ENCODE measurements at places on chromosomes 3 and 15. TPM values are rescaled to one million over a fixed set of nuclear protein-coding genes. Genes with fewer than 3 reads are reported as not detected.

DNA sequence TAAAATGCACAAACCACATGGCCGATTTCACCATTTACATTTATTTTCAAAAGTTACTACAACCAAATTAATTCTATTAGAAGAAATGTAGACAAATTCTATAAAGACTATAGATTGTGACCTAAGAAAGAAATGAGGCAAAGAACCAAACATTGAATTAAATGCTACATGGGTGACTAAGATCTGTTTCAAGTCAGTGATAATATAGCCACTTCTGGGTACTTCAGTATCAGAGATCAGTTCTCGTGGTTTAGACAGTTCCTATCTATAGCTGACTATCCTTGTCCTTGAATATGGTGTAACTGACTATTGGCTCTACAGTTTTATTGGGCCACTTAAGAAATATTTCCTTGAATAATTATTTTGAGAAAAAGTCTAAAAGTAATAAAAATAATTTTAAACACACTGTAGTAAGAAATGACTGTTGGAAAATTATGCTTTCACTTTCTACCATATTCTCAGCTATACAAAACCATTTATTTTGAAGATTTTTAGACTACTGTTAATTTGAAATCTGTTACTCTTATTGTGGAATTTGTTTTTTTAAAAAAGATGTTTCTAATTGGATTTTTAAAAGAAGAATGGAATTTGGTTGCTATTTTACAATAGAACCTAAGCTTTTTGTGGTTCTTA, 14.1 kb downstream of the KCNMB3 start:
- no peak for DNase-seq

- no peak for DNase-seq
These were observed 62.6 kb downstream of the SLC7A14 start for GRCh38 chr3:170523248-170523647.

DNA sequence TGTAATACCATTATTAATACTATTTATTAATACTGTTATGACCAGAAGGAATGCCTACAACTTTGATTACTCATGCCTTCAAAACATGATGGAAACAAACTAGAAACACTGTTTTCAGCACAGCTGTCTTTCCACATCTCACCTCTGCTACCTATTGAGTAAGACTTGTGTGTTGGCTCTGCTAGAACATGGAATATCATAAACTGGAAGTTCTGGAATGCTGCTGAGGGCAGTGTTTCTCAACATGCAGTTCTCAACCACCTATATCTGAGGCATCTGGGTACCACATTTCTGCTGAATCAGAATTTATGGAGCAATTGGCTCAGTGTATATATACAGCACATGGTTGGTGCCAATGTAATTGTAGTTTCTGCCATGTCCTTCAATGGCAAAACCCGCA, 392.1 kb downstream of the TUSC7 start:
- no peak for DNase-seq

DNA sequence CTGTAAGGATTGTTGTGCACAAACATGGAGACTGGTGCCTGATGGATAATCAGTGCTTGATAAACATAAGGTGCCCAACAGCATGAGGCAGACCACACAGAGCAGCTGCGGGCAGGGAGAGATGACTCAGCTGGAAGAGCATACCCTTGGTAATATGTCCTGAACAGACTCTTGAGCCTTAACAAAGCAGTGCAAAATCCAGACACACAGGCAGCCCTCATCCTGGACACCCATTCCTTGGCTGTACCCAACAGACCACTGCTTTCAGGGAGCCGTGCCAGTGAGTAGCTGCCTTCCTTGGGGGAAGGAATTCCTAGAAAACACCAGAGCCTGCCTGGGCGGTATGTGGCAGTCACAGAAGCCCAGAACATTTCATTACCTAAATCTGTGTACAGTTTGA, 156.2 kb downstream of the CLSTN2 start:
- DNase-seq: no peak

DNA sequence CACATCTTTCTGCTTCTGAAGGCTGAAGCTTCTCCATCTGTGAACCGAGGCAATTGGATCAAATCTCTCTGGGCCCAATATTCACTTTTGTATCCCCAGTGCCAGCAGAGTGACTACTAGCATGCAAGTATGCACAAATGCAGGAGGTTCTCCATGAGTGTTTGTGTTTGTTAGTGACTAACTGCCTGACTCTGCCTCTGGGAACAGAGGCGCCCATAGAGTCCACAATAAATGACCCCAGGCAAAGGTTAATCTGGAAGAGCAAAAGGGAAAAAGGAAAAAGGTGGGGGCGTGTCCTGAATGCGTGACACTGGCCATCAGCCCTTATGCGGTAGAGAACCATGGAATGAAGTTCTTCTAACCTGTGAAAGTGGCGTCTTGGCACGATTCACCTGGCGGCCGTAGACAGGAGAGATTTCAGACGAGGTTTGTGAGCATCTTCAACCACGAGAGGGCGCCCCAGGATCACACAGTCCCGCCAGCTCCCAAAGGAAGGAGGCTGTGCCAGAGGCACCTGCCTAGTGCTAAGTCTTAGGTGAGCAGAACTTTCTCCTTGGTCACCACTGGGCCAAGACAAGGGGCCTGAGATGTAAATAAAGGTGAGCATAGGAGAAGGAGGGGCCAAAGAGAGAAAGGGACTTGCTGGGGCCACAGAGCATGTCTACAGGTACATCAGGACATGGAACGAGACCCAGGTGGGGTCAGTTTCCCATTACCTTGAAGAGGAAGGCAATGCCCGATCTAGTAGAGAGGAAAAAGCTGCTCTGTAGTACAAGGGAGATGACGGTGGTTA, 44.2 kb downstream of the RBPMS2 start:
- DNase-seq: peak; percentile 89

GRCh38 chr3:4606911-4607310, 113.8 kb downstream of the ITPR1 start:
- DNase-seq: no peak

DNA sequence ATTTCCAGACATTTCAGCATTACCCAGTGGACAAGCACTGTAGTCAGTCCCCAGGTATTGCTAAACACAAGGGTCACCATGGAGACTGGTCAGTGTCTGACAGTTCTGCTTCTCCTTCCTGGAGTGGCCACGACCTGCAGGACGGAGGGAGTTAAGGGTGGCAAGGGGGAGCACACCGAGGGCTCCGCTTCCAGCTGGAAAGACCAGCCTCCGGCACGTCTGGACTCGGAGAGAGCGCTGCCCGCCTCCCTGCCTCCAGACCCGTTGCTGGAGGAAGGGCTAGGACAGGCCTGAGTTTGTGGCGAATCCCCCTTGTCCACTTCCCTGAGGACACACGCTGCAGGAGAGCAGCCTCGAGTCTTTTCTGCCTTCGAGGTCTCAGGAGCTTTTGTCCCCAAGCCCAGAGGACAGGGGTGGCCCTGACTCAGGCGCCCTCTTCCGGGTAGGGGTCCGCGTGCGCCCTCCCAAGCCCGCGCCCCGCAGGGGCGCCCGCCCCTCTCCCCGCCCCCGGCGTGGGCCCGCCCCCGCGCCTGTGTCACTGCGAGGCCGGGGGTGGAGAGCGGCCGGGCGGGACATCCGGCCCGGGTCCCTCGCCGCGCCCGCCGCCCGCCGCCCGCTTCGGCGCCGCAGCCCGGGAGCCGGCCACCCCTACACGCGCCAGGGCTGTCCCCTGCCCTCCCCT, at the start of gene CHST14:
Gene CHST14, plus strand, starts transcription at position 562 of the 682 bp plus-strand sequence. CDS start 230 bp downstream, outside the sequence.
- DNase-seq: peak; percentile 53

- no peak for DNase-seq
These were observed 6.6 kb downstream of the GPX1 start for GRCh38 chr3:49351521-49352011.

GRCh38 chr15:61764981-61765380, 295.3 kb downstream of the VPS13C start:
- no peak for DNase-seq

DNA sequence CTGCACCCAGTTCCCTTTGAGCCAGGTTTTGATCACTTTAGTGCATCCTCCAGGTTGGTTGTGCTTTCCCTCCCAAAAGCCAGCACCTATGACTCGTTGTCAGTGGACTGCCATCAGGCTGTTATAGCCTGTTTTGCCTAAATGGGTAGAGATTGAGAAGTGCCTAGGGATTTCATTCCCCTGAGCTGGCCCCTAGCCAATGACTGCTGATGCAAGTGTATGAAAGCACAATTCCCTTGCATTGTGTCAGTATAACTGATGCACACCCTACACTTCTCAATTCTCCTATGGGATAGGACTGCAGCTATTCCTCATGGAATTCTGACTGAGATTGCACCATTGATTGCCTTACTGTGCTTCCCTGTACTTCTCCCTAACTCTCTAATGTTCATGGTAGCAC, 102.1 kb upstream of the ARPP21 start:
- DNase-seq: no peak

GRCh38 chr3:3179407-3180094, at the start of gene CRBN:
Gene CRBN, minus strand, starts transcription at chr3:3179691. Its CDS starts 4 bp downstream, at chr3:3179687.
- DNase-seq: peak; percentile 90

GRCh38 chr3:112822064-112823055, 24.3 kb downstream of the CD200R1L start:
- no peak for DNase-seq

DNA sequence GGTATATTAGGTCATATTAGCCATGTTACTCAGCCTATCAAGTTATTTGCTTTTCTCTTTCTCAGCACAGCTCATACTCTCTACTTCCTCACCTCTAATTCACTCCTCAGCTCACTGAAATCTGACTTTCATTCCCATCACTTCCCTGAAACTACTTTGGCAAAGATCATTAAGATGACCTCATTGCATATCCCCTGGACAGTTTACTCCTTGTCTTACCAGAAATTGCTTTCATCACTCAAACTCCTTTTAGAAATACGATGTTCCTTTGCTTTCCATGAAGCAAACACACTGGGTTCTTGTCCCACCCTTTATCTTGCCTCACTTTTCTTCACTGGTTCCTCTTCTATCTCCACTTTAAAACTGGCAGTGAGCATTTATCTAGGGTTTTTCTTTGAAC, 354.4 kb downstream of the TUSC7 start:
- DNase-seq: no peak

DUOXA2 gene
- not detected for total RNA-seq
